ENCODE measurements at places on chromosomes 5 and 9.

DNA sequence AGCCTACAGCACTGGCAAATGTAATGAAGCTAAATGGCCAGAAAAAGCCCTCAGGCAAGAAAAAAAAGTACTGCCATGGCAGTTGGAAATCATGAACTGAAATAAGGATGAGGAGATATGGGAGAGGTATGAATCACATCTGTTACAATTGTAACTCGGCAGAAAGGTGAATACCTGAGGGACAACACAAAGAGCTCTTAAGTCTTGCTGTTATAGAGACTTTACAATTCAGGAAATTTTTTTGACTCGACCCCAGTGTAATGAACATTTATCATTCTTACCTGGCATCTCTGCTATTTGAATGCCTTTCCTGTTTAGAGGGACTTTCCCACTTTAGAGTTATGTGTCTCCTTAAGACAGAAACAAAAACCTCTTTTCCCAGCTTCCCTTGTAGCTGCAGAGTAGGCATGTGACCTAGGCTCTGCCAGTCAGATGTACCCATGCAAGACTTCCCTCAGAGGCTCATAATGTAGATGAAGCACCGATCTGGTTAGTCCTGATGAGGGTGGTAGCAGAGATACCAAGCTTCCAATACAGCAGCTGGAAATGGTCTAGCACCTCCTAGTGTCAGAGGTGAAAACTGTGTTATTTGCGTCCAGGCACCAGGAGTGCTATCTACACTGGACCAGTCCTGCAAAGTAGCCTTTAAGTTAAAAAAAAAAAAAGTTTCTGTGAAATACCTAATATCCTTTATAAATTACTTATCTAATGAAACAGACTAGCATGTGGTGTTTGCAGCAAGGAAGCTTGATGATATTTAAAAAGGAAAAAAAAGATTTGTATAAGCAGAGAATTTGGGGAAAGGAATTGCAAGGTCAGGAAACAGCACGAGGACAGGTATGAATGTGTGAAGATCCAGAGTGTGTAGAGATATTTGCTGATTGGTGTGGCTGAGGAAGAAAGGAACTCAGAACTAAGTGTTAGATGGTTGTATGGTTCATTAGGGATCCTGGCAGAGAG is 146.9 kb upstream of the SLC1A3 start:
- DNase-seq = no peak

- DNase-seq = no peak
Observed at GRCh38 chr5:109935833-109936490, 246.2 kb downstream of the MAN2A1 start.

DNA sequence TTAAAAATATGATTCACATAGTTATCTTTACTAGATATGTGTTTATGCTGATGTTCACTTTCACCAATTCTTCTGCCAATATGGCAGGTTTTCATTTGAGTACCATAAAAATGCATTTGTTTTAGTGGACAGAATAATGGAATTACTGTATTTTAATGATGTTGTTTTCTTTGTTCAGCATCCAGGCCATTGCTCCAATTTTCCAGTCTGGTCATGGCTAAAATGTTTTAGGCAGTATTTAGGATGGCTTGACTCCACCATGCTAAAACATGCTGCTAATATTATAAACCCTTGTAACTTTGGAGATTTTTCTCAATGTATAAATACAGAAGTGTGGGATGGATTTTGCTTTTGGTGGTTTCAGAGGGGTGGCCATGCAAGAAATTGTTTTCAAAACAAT is 273.0 kb upstream of the RPS23 start:
- DNase-seq = no peak

GRCh38 chr5:151570058-151570457 is 21.1 kb downstream of the FAT2 start:
- DNase-seq = no peak

DNA sequence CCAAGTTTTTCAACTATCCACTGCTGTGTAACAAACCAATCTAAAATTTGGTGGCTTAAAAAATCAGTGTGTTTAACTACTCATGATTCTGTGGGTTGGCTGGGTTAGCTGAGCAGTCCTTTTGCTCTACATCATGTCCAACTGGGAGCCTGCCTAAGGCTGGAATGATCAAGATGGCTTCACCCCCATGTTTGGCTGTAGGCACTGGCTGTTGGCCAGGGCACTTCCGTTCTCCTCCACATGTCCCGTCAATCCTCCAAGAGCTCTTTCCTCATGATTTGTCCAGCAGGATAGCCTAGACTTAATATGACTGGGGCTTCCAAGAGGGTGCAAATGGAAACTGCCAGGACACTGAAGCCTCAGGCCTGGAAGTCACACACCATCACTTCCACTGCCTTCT is 17.0 kb upstream of the TSSK1B start:
- DNase-seq = no peak

DNA sequence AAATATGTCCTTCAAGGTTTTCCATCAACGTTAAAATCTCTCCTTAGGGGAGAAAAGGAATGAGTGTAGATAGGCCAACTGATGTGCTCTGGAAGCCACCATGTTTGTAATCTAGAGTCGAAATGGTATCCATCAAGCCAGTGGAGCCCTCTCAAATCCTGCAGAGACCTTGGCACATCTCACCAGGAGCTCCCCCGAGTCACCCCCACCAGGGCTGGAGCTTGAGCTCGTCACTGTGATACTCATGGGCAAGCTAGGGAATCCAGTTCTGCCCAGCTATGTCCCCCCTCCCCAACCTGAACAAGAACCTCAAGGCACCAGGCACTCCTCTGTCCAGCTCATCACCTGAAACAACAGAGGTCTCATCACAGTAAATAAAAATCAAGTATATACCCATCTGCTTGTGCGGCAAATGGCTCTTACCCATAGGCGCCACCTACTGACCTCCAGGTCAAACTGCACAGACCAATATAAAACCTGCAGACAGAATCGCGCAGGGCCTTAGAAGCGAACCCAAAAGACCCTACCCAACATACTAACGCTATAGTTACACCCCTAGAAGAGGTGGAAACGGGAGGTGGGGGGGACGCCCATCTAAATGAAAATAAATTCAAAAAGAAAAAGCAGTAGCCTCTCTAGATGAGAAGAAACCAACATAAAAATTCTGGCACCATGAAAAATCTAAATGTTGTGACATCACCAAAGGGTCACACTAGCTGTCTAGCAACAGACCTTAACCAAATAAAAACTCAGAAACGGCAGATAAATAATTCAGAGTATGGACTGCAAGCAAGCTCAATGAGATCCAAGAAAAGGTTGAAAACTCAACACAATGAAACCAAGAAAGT is 75.0 kb downstream of the TTC39B start:
- DNase-seq = peak; percentile 11

DNA sequence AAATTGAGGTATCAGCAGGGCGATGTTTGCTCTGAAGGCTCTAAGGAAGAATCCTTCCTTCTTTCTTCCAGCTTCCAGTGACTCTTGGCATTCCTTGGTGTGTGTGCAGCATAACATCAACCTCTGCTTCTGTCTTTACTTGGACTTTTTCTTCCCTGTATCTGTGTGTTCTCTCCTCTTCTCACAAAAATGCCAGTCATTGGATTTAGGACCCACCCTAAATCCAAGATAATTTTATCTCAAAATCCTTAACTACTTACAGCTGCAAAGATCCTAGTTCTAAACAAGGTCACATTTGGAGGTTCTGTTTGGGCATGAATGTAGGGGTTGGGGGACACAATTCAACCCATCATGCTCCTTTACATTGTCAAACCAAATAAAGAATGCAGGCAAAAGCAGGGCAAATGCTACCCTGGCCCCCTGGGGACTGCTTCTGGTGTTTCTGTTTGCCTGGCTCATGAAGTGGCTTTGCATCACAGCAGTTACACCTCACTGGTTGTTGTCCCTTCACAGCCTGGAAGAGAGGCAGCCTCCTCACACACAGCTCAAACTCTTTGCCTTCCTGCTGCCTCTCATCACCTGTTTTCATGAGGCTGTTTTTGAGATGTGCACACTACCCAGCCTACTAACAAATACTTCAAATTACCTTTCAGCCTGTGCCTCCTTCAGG is 64.8 kb upstream of the PLCXD3 start:
- DNase-seq = no peak

DNA sequence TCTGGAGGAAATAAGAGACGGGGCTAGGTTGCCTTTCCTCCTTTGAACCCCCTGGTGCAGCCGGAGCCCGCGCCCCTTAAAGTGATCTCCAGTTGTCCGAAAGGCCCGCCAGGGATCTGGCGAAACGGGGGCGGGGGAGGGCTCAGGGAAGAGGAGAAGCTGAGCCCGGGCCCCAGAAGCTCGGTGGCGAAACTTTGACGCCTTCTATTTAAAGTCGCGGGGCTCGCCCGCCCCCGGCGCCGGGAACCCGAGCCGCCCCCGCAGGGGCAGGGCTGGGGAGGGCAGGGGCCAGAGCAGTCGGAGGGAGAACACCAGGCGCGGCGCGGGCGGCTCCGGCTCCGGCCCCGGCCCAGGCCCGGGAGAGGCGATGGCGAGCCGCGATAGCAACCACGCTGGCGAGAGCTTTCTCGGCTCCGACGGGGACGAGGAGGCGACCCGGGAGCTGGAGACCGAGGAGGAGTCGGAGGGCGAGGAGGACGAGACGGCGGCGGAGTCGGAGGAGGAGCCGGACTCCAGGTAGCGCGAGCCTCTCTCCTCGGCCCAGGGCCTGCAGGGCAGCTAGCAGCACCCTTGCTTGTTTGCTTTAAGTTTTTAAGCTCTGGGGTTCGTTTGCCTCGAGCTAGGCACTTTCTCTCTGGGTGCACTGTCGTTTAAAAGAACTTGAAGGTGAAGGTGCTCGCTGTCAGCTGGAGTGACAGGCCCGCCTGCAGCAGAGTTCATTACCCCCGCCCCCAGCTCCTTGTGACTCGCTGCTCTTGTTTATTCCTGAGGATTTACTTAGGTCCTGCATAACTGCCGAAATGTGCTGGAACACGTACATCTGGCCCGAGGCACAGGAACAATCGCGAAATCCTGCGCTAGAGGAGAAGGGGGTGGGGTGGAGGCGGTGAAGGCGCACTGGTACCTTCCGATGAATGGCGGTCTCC is at the start of gene CMYA5:
TSS of gene CMYA5 (plus strand) at position 296 of the 926 bp plus-strand sequence. CDS start at position 368, 72 bp downstream.
- no peak for DNase-seq

- DNase-seq = no peak
Observed at GRCh38 chr5:139460455-139460854, 2.1 kb downstream of the ECSCR start.

- no peak for DNase-seq
Observed at GRCh38 chr5:67971223-67971830, 244.2 kb upstream of the PIK3R1 start.
